ENCODE measurements at places on chromosomes 4 and X.

DNA sequence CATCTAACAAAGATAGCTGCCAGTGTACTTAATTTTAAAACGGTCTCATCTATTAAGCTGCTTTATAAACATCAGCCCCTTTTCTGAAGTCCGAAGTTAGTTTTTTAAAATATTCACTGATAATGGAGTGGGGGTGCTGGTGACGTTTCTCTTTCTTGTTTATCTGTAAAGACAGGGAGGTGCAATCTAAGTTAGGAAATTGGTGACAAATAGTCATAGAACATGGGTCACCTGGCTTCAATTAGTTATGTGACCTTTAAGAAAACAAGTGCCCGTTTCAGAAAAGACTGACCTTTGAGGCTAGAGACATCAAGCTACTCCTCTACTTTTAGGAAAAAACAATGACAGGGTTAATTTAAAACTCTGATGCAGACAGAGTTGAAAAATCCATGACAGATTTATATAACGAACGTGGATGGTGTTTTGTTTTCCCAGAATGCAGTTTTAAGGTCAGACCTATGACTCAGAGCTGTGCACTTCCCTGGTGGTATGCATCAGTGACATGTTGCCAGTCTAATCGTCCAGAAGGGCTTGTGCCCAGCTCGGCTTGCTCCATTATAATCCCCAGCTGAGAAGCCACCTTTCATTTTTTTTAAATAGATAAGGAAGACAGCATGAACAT, 38.2 kb downstream of the FHL1 start:
- DNase-seq: peak; percentile 55

DNA sequence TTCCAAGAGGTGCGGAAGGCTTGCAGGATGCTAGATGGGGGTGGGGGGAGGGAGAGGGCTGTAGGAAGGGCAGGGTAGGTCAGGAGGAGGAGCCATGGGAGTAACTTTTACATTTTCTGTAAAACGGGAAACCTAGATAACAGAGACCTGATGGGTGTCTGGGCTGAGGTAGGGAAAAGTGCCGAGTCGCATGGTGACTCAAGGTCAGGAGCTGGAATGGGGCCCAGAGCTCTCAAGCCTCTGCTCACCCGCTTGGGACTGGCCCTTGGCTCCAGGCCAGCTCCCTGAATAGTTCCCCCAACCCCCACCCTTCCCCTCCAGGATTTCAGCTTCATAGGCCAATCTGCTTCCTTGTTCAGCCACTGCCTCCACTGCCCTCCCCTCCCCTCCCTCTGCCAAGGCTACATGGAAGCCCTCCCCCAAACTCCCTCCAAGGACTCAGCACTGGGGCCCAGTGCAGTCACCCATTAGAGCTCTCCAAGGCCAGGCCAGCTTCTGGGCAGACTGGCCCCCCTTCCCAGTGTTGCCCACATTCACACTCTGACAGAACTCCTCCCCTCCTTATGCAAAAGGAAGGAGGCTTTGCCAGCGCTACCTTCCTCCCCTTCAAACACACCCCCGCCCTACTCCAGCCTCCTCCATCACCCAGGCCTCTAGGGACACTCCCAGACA, 43.6 kb downstream of the TSC22D3 start:
- peak; percentile 45 for DNase-seq

DNA sequence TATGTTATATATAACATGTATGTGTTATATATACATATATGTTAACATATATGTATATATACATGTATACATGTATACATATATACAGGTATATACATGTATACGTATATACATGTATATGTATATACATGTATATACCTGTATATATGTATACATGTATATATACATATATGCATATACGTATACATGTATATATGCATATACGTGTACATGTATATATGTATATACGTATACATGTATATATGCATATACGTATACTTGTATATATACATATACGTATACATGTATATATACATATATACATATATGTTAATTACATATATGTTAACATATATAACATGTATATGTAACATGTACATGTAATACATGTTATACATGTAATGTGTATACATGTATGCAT, 1077.3 kb upstream of the ADGRL3 start:
- no peak for DNase-seq

DNA sequence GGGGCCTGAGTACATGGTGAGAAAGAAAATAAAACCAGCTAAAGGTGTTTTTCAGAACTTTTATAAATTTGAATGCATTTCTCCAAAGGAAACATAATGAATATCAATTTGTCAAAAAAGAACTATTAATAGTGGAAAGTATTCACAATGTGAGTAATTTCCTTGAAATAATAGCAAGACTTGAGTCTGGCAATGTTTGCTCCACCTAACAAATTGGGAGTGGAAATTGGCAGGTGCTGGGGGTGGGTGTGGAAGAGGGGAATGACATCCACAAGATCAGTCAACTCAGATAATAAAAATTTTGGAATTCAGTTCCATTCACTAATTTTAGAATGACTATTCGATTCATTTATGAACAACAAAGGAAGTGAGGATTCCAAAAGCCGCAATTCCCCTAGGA, 884.8 kb upstream of the SLIT2 start:
- no peak for DNase-seq

GRCh38 chr4:158535130-158535614, 13.5 kb downstream of the RXFP1 start:
- no peak for DNase-seq

DNA sequence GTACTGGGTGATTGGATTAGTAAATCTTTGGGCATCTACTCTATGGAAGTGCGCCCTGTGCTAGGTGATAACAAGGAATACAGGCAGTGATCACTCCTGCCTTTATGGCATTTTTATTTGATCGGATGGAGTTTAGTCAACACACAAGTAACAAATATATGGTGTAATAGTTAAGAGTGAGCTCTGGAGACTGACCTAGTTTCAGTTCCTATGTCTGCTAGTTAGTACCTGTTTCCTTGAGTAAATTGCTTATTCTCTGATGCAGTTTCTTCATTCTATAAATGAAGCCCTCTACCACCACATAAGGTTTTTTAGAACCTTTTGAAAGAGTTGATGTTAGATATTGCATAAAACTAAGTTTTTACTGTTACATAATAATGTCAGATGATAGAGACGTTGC, 134.6 kb downstream of the KDM6A start:
- no peak for DNase-seq

DNA sequence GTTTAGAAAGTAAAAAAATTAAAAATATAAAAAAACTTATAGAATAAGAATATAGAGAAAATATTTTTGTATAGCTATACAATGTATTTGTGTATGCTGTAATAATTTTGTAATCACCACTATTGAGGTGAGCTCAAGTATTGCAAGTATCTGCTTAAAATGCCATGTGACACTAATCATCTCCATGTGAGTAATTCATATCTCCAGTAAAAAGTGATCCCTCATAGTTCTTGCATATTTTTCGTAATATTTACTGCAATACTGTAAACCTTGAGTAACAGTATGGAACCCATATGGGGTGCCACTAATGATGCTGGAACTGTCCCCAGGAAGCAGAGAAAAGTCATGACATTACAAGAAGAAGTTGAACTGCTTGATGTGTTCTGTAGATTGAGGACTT, 43.2 kb upstream of the HUWE1 start:
- no peak for DNase-seq
